NCI-H526 treated with DMSO at 0.1 percent for 48 hours (cell line): ENCODE measurements at places on chromosomes 4 and X.

DNA sequence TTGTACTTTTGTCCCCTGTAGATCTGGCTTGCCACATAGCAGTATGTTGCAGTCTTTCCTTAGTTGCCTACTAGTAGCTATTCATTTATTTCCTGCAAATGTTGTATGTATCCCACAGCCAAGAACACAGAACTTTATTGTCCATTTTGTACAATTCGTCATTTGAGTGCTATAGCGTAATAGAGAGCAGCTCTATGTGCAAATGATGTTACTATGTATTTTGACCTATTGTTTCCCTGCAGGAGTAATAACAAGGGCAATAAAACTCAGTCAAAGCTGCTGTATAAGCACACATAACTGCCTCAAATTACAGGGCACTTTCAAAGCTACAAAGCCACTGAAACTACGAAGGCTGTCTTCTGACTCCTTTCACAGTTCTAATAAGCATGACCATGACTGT lies 48.1 kb downstream of the NRK start:
- DNase-seq = no peak

DNA sequence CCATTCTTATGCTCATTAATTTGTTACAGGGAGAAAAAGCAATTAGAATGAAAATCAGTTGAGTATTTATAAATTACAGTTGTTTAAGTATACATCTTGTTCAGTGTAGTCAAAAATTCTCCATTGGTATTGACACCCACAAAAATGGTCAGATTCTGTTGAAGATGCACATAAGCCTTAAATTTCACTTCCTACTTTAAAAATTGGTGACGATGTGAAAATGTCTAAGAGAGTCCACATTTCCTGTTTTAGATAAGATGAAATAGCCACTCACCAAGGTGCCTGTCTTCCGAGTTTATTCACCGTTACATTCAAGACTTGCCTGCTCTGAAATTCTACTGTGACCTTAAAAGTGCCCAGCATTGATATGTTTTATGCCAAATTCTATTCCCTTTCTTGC lies 93.6 kb downstream of the GPR143 start:
- no peak for DNase-seq

- DNase-seq = no peak
These were observed 373.2 kb downstream of the BCOR start for GRCh38 chrX:39724544-39724943.

DNA sequence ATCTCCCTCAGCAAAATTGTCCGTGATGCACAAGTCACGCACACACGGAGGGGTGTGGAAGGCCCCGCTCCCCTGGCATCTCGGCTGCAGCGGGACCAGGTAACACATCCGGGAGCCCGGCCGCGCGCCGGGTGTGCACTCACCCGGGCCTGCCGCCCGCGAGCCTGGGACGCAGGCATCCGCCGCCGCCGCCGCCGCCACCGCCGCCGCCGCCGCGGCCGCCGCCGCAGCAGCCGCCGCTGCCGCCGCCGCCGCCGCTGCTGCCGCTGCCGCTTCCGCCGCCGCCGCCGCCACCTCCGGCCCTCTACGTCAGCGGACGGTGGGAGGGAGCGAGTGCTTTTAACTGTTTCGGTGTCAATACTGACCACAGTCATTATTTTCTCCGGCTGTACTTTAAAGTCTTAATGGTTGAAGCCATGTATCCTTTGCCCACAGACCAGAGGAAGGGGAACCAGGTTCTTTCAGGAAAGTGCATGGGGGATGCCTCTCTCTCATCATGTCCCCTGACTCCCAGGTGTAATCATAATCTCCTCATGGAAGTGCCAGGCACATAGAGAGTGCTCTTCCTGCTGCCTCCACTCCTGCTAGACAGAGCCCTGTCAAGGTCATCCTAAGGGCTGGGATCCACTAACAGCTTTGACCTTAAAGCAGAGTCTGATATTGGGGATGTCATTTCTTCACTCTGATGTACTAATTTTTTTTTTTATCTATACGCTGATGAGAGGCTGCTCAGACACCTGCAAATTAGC lies 38.0 kb downstream of the MAGEE2 start:
- peak; percentile 0 for DNase-seq

DNA sequence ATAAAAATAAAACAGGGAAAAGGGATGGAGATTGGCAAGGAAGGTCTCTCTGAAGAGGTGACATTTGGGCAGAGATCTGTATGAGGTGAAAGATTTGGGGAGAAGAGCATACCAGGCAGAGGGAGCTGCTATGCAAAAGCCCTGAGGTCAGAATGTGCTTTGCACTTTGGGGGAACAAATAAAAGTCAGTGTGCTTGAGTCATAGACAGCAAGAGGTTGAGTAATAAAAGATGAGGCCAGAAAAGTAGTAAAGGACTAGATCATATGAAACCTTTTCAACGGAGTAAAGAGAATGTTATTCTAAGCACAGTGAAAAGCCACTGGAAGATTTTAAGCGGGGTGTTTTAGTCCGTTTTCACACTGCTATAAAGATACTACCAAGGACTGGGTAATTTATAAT lies 76.5 kb upstream of the TEX13A start:
- no peak for DNase-seq

DNA sequence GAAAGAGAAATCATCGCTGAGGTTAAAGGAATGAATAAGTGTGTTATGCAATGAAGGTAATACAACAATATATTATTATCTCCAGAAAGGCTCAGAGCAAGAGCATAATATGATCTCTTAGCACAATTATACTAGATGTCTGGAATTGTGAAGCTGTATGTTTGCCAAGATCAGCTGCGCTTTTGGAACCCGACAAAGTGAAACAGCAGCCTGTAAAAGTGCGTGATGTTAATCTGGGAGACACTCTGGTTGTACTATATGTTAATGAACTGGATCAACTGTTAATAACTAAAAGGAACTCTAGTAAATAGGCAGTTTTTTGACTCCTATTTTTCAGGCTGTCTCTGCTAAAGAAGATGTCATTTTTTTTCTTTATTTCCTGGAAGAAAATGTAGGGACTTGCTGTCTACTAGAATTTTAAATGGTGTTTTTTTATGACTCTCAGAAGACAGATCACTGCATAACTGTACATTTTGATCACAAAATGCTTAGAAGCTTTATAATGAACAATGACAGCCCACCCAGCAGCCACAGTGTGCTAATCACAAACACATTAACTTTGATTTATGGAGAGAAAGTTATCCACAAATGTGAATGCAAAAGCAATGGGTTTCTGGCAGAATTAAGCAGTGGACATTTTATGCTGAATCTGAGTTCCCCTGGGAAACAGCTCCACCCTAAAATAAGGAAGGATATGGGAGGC lies 50.2 kb downstream of the UGT2B28 start:
- DNase-seq = no peak

GRCh38 chrX:136892412-136892811 lies 11.9 kb upstream of the RBMX start:
- no peak for DNase-seq

DNA sequence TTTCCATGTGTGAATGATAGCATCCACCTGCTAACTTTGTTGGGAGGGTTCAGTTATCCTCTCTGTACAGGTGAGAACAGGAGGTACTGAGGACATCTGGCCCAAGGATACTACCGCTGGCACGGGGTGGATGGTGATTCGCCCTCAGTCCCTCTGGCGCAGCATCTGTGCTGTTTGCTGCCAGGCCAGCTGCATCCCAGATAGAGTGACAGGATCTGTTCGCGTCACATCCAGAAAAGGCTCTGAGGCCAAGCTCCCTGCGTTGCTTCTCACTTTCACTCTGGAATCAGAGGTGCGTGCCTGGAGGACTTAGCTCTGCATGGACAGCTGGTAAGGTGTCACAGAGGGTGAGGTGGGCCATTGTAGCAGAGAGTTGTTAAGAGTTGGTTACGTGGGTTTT lies 95.4 kb downstream of the TBL1X start:
- no peak for DNase-seq
